T-cell (primary cell): ENCODE measurements at places on chromosomes 11 and 22. TPM values are rescaled to one million over a fixed set of nuclear protein-coding genes. Genes with fewer than 3 reads are reported as not detected.

MEI1 gene
- 72.9 TPM for total RNA-seq

CHRM1 gene
- not detected for total RNA-seq

DNA sequence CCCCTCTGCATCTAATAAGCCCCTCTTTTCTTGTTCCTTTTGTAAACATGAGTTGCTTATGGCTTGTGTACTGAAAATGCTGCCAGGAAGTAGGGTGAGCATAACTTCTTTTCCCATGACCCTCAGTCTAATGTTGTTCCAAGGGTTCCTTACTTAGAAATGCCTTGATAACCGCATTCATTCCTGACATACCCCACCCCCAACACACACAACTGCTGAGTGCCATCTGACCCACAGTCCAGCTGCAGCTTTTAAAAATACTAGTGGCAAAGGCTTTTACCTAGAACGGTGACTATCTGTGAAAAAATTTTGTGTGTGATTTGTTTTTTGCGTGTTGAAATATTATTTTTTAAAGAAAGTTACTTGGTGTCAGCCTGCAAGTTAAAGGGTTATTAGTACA lies 52.6 kb downstream of the ARHGAP42 start:
- no peak for DNase-seq

DNA sequence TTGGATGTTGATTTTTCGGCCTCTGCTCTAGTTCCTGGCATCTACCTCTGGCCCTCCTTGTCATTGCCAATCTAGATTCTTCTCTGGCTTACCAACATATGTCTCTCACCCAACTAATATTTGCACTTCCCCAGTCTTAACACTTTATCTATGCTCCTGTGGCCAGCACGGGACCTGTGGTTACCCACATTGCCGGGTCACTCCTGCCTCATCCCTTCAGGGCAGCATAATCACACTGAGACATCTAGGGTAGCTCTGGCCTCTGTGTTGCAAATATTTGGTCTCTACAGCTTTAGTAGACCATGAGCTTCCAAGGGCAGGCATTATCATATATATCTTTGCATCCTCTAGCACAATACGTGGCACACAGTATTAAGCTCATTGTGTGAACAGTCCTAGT lies 182.0 kb upstream of the ARHGAP20 start:
- DNase-seq = no peak

- no peak for DNase-seq
Measured at GRCh38 chr11:94604482-94604881, 37.3 kb downstream of the PIWIL4 start.

GRCh38 chr11:125869521-125869920 lies 17.9 kb upstream of the HYLS1 start:
- DNase-seq = no peak
